ENCODE measurements at places on chromosomes 5 and 9.

- no peak for DNase-seq
Measured at GRCh38 chr9:75858497-75859092, 31.9 kb upstream of the PCSK5 start.

GRCh38 chr9:115978091-115978490, 175.5 kb upstream of the PAPPA start:
- no peak for DNase-seq

GRCh38 chr9:104494808-104495207, 9.3 kb upstream of the OR13F1 start:
- no peak for DNase-seq

DNA sequence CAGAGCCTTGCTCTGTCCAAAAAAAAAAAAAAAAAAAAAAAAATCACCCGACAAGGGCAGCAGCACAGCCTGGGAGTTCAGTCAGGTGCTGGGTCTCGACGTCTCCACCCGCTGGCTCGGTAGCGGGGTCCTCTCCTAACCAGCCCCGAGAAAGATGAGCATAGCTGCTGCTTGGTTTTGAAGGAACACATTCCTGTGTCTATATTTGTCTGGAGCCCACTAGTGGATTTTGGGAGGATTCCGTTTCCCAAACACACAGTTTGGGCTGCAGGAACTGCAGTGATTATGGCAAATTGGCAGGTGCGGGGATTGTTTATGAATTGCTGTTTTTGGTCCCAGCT, 1.2 kb downstream of the OTULINL start:
- no peak for DNase-seq

Measured in activated CD4-positive, CD25-positive, alpha-beta regulatory T cell treated with anti-CD3 and anti-CD28 coated beads, Interleukin-2, amount 50 U/mL, for 72 hours (primary cell).